ENCODE measurements at places on chromosomes 12 and 14.

GRCh38 chr14:42323426-42323825 is 716.8 kb downstream of the LRFN5 start:
- peak; percentile 34 for DNase-seq

- no peak for DNase-seq
These were observed 165.0 kb upstream of the GZMB start for GRCh38 chr14:24798911-24799462.

DNA sequence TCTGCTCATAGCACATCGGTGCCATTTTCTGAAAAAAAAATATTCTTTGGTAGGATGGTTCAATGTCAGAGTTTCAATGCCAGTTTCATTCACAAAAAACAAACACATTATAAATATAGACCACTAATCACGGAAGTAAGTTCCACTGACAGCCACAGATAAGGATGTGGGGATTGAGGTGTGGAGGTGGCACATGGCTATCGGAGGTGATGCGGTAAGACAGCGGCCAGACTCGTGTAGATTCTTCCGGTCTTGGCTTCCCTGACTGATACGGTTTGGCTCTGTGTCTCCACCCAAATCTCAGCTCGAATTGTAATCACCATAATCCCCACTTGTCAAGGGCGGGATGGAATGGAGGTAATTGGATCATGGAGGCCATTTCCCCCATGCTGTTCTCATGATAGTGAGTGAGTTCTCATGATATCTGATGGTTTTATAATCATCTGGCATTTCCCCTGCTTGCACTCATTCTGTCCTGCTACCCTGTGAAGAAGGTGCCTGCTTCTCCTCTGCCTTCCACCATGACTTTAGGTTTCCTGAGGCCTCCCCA is 693.4 kb downstream of the VRK1 start:
- DNase-seq = no peak

DNA sequence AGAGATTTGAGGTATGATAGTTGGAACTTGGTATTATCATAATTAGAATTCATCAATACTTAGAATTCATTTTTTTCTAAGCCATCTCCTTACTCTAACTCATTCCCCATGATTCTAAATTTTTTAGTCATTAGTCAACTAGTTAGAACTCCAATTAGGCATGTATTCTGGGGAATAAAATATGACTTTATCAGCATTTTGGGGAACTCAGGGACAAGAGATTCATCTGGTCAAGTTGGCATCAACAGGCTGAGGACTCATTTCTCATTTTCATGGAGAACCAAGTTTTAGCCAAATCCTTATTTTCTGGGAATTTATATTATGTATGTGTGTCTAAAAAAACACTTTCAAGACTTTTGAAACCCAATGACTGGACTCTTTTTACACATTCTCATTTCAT is 29.2 kb downstream of the DIP2B start:
- DNase-seq = no peak

- peak; percentile 84 for DNase-seq
These were observed 1.3 kb downstream of the AHSA1 start for GRCh38 chr14:77459072-77459723.

All from suppressor macrophage (primary cell).